ENCODE measurements at places on chromosomes 1 and 21. TPM values are rescaled to one million over a fixed set of nuclear protein-coding genes. Genes with fewer than 3 reads are reported as not detected.

Gene FLVCR1
- total RNA-seq: 19.2 TPM

Gene SELE
- total RNA-seq: not detected

Gene AMPD1
- total RNA-seq: not detected

Gene THRAP3
- 55.6 TPM for total RNA-seq

Gene GBP7
- total RNA-seq: not detected

Gene OMA1
- 6.4 TPM for total RNA-seq

Gene LAMC2
- total RNA-seq: 29.1 TPM

Gene CD34
- total RNA-seq: not detected

Gene HSPA13
- total RNA-seq: 17.4 TPM

Gene SPRR1B
- total RNA-seq: not detected

Gene CSTB
- 87.1 TPM for total RNA-seq

Gene VSIG8
- total RNA-seq: 0.06 TPM

Gene LCE2B
- total RNA-seq: not detected
